ENCODE measurements at places on chromosomes 4 and X.

- DNase-seq: no peak
Measured at GRCh38 chrX:112670977-112671376, 8.8 kb downstream of the LHFPL1 start.

DNA sequence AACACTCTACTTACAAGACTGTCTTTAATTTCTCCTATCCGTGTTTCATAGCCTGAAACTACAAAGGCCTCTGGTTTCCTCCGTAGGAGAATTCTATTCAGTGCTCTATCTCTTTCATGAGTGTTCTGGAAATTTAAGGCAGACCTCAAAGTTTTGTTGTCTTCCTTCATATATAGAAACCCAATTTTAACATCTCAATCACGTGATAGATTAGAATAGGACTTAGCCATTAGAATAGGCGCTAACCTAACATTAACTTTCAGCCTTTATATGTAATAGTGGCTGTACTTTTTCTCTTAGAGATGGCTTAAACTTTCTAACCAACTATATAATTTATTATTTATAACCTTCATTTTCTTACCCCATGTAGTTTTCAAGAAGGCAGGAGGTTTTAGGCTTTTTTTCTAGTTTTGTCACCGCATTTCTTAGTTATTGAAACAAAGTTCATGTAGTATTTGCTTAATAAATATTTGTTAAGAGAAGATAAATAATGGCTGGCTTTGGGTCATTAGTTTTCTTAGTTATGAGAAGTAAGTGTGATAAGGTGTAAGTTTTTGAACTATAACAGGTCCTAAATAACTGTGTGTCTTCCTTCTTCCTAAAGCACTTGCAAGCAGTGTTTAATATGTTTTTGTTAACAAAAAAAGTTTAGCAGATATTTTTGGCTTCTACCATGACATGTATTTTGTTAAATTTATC, 1504.6 kb upstream of the ADGRL3 start:
- DNase-seq: no peak

DNA sequence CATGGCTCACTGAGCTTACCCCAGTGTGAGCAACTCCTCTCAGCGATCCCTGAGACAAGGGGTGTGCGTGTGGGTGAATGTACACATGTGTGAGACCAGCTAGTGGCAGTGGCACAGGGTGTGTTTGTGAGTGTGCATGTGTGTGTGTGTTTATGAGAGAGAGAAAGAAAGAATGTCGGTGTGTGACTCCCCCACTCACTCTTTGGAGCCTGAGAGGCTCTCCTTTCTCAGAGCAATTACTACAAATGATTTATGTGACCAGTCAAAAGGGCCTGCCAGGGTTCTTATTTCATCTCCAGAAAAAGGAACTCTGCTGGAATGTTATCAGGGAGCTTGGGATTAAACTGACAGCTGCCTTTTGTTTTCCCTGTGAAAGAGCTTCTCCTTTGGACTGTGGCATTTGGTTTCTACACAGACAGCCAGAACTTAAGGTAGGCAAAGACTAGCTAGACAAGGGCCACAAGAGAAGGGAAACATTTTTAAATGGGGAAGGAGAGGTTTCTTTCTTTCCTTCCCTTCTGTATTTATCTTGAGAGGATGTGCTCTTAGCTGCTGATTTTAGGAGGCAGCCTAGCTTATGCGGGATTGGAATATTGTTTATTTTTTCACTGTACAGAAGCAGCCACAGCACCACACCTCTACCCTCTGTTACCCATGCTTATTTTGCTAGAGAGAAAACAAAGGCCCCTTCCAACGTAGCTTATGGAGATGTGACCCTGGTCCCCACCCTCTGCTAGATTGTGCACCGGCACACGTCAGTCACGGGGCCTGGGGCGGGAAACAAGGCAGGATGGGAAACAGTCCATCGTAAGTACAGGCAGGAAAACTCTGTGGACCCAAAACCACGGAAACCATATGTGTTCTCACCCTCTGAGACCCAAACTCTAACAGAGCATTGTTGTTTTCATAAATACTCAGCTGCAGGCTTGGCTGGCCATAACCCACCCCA, 143.5 kb downstream of the MGST2 start:
- no peak for DNase-seq

- DNase-seq: no peak
Measured at GRCh38 chrX:11792461-11793421, 34.7 kb downstream of the MSL3 start.

DNA sequence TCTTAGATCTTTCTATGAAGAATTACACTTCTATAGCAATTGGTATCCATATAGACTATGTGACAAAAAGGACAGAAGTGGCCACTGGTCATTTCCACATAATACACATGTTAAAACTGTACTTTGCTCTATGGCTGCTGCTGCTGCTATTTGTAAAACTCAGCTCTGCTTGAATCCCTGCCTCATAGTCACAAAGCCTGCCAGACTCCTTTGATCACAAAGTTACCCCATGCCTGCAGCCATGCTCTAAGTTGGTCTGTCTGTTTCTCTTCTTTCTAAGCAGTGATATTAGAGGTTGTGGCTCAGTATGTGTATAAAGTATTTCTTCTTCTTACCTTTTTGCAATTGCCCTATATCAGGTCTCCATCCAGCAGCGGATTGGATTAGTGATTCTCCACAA, 210.9 kb downstream of the GRID2 start:
- no peak for DNase-seq

GRCh38 chr4:59565836-59566235, 1634.3 kb upstream of the ADGRL3 start:
- DNase-seq: no peak

GRCh38 chrX:70426286-70427278, 3.5 kb downstream of the GDPD2 start:
- no peak for DNase-seq

- DNase-seq: no peak
Measured at GRCh38 chr4:153269218-153269990, 65.2 kb downstream of the TRIM2 start.

DNA sequence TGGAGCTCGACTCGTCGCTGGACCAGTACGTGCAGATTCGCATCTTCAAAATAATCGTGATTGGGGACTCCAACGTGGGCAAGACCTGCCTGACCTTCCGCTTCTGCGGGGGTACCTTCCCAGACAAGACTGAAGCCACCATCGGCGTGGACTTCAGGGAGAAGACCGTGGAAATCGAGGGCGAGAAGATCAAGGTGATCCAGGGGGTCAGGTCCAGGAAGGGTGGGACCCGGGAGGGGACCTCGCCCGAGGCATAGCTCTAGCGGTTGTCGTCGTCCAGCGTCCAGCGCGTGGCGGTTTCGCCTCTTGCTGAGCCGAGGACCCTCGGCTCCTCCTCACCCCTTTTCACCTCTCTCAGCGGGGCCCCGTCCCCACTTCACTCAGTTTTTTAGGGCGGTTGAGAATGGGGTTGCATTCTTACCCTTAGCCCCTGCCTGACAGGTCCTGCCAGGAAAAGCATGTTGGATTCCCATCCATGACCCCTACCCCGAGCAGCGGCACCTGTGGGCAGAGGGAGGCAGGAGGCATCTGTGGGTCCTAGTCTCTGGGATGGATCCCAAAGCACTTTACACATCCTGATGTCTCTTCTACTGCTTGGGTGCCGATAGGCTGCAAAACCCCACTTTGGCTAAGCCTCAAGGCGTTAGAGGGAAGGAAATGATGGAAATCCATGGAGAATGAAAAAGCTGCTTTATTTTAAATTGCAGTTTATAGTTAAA, 524 bp downstream of the RAB33A start:
- no peak for DNase-seq

DNA sequence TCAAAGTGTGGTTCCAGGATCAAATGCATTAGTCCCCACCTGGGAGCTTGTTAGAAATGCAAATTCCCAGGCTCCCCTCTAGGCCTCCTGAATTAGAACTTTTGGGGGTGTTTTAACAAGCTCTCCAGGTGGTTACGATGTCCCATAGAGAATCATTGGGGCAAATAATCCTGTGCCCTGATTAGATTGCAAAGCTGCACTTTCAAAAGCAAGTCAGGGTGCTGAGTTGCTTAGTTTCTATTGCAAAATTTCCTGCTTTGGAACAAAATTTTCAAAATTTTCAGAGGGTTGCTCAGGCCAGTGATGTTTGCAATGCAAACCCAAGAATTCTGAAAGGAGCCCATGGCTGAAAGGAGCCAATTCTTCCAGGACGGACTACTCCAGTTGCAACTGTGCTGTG, 71.0 kb downstream of the MGST2 start:
- no peak for DNase-seq

- no peak for DNase-seq
Measured at GRCh38 chr4:167028976-167029375, 205.3 kb downstream of the SPOCK3 start.

DNA sequence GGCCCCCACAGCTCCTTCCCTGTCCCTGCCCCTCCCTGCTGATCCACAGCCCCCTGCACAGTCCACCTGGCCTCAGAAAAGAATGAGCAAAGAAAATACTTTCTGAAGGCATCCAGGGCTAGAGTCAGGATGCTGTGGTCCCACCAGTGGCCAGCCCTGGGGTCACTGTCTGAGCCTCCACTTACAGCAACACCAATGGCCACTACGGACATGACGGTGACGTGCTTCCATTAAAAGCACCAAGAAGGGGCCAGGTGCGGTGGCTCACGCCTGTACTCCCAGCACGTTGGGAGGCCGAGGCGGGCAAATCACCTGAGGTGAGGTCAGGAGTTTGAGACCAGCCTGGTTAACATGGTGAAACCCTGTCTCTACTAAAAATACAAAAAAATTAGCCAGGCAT, 4.0 kb downstream of the JAKMIP1 start:
- no peak for DNase-seq

- no peak for DNase-seq
Measured at GRCh38 chr4:61201961-61202637, 2.0 kb downstream of the ADGRL3 start.

DNA sequence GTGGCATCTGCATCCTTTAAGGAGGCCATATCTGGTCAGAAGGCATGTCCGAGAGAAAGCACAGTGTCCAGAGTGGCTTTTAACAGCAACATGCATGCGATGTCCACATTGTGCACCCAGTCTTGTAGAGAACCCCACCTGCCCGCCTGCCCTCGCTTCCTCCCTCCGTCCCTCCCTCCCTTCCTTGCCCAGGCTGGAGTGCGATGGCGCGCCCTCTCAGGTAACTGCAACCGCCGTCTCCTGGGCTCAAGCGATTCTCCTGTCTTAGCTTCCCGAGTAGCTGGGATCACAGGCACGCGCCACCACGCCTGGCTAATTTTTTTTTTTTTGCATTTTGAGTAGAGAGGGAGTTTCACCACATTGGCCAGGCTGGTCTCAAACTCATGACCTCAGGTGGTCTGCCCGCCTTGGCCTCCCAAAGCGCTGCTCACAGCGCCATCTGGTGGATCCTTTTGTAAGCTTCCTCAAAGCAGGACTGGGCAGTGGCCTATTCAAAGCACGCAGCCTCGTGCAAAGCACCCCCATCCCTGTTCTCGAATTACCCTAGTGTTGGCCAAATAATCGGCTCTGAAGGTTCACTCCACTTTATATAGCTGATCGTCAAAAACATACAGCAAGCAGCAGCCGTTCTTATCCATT, 15.0 kb downstream of the BRCC3 start:
- DNase-seq: no peak

GRCh38 chrX:3286196-3286945, 60.1 kb downstream of the MXRA5 start:
- peak; percentile 72 for DNase-seq

DNA sequence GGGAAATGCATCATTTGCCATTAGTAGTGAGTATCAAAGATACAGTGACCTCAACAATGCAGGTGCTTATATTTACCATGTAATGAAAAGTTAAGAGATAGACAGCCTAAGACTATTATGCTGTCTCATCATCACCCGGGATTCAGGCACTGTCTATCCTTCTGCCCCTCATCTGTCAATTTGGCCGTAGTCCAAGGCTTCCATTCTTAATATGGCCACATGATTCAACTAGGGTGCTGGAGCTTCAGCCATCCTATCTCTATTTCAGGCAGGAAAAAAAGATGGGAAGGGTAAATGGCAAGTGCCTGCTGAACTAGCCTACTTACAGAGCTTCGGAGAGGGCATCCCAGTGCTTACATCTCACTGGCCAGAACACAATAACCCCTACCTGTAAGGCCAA, 196.7 kb upstream of the LNX1 start:
- no peak for DNase-seq

DNA sequence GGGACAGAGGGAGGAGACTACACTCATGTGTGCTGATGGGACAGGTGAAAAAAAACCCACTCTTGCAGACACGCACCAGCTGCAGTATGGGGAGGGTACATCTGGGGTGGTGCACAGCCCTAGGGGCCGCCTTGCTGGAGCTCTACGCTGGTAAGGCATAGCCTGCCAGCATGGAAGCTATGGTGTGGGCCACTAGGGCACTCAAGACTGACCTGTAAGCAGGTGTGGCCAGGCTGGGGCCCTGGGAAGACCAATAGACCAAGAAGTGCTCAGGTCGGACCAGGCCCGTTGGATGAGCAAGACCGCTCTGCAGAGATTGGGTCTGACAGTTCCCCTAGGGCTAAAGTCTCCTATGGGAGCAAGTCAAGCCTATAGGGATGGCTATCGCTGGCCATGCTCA, 314.8 kb downstream of the FAM47A start:
- no peak for DNase-seq

GRCh38 chr4:41287005-41287404, 30.3 kb downstream of the UCHL1 start:
- peak; percentile 15 for DNase-seq

DNA sequence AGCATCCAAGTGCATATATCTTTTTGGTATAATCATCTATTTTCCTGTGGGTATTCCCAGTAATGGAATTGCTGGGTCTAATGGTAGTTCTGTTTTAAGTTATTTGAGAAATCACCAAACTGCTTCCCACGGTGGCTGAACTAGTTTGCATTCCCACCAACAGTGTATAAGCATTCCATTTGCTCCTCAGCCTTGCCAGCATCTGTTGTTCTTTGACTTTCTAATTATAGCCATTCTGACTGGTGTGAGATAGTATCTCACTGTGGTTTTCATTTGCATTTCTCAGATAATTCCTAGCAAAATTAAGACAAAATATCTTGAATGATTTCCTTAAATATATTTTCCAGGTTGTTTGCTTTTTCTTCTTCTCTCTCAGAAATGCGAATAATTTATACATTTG, 341.1 kb downstream of the GBA3 start:
- DNase-seq: no peak

DNA sequence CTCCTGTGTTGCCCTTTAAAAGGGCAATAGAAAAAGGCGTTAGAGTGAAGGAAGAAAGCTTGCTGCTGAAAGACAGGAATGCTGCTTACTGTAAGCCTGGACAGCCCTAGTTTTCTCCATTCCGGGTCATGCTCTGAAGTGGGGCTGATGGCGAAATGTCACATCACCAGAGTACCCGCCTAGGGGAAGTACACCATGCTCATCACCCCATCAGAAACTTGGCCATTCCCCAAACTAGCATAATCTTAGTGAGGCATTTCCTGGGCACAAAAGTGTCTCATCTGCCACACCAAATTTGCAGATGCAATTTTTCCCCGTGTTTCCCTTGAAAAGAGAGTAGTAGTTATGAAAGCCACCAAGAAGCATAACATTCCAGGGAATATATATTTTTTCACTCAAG, 47.8 kb upstream of the CAMK2D start:
- no peak for DNase-seq

DNA sequence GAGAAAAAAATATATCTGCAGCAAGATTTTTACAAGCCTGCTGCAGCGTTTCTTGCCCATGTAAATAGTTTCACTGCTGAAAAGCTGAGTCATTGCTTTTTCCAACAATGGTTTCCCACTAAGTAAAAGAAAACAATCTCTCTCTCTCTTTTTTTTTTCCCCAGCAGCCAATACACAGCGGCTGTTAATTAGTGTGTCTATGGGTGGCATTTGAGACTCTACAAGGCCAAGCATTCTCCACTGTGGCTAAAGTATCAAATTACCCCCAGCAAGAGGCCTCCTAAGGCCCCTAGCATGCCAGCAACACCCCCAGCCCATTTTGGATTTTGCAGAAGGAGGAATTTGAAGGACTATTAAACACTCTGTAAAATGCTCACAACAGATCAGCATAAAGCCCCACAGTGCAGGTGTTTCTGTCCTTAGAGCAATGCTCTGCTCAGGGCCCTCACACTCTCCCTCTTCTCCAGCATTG, 837.4 kb downstream of the TRIML1 start:
- DNase-seq: peak; percentile 62
